ENCODE measurements at places on chromosomes 3 and 15.

- no peak for DNase-seq
Measured at GRCh38 chr3:160400030-160400701, 716 bp downstream of the SMC4 start.

DNA sequence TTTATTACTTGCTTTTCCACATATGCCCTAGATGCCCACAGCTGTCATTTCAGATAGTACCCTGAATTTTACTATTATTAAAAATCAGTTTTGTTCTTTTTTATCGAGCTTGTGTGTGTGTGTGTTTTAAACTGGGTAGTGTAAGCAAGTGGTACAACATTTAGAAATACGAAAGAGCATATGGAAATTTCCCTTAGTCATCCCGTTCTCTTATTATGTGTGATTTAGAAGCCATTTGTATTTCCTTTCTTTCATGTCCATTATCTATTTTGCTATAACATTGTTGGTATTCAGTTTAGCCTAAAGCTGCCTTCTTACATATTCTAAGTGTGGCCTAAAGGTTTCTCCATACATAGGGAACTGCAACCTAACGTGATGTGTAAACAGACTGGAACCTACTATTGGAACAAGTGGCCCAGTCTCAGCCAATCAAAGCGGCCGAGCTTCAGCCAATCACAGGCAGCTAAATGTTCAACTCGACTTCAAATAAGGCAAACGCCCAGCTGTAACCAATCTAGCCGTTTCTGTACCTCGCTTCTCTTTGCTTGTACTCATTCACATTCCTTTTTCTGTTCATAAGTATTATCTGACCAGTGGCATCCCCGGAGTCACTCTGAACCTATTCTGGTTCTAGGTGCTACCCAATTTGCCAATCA is 14.7 kb upstream of the SYN2 start:
- DNase-seq, result no peak

DNA sequence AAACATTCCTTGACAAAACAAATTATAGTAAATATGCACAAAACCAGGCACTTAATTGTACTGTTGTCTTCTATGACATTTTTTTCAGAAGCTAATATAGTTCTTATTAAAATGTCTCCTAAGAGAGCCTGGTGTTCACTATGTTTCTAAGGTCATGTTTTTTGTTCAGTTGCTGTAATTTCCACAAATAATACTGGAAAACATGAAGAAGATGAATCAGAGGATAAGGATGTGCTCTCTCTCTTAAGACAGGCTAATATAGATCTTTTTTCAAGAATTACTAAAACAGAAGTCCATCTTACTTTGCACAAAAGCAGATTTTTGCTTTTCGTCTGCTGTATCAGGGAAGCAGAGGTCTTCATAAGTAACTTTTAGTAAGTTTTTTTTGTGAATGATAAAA is 823.0 kb upstream of the NECTIN3 start:
- no peak for DNase-seq

DNA sequence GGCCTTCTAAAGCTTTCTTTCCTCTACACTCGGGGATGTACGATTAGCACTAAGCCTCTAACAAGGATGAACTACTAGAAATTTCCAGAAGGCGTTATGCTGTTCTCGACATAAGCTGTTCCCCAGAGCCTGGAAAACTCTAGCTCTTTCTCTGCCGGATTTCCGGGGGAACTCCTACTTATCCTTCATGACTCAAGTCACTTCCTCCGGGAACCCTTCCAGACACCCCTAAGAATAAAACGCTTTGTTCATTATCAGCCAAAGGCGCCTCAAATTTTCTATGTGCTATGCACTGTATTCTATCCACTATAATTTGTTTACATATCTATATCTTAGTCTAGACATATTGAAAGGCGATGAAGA is 455 bp upstream of the SNAP23 start:
- DNase-seq, result no peak

DNA sequence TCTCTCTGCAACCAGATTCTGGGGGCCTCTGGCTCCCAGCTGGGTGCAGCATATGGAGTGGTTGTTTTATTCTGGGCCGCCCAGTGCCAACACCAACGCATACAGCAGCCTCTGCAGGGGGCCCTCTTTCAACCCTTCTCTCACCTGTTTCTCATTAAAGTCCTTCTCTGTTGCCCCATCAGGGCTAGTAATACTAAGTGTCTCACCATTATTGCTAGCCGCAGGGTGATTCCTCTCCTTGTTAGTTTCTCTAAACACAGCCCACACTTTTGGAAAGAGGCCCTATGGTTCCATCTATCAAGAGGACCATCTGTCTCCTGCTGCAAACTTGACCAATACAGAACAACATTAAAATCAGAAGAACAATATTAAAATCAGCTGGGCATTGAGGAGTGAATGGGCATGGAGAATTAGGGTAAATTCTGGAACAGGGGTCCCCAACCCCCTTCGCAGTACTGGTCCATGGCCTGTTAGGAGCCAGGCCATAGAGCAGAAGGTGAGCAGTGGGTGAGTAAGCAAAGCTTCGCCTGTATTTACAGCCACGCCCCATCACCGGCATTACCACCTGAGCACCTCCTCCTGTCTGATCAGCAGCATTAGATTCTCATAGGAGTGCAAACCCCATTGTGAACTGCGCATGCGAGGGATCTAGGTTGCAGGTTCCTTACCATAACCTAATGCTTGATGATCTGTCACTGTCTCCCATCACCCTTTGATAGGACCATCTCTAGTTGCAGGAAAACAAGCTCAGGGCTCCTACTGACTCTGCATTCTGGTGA is 36.5 kb downstream of the ALS2CL start:
- DNase-seq, result no peak

DNA sequence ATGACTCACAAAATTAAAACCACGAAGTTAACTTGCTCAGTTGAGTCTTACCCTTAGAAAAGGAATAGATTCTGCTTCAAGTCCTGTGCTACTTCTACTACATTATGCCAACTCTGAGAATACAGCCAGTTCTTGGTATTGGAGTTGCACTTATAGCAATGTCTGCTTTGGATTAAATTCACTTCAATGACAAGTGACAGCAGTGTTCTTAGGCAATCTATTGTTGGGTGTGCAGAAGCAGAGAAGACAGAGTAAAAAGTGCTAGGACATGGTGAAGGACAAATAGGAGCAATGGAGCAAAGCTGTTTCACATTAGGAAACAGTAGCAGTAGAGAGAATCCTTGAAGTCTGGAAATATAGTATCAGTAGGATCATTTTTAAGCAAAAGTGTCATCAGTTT is 713.1 kb downstream of the SI start:
- DNase-seq, result no peak

DNA sequence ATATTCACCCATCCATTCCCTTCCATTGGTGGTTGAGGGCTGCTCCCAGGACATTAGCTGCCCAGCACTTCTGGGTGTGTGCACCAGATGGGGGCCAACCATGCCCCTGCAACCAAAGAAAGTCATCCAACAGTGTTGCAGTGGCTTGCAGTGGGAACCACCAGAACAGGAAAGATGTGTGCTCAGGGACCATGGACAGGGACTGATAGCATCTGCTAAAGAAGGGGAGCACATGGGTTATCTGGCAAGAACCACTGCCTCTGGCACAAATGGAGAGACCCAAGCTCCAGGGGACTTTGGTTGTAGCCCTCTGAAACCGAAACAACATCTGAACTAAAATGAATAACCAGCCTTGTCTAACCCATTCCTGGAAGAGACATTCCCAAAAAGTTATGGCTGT is 8.1 kb downstream of the DCLK3 start:
- no peak for DNase-seq

DNA sequence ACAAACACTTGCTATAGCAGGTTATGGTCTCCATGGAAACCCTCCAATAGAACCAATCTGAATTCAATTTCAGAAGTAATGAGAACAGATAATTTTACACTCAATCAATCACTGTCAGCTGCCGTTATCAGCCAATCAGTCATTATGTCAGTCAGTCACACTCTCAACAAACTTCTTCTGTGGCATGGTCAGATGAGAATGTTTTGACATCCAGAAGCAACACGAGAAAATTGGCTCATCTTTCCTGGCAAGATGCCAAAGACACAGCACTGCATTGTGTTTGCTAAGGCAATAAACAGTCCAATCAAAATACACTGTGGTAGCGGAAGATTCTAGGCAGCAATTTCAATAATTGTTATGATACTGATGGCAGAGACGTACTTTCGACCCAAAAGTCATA is 190.7 kb downstream of the RORA start:
- no peak for DNase-seq

DNA sequence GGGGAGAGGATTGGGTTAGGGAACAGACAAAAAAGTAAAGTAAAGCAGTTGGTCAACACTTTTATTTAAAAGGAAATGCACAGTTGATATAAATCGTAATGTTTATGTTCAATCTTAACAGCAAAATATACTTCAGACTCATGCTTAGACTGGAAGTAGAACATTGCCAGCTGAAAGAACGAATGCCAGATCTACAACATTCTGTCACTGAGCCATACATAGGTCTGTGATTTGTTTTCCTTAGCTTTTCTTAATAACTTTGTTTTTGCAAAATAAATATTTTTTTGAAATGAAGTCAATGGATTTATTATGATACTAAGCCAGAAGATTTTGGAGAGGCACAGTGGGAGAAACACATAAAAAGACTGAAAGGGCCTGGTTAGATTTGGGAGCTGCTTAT is 62.0 kb downstream of the LEKR1 start:
- DNase-seq, result no peak

DNA sequence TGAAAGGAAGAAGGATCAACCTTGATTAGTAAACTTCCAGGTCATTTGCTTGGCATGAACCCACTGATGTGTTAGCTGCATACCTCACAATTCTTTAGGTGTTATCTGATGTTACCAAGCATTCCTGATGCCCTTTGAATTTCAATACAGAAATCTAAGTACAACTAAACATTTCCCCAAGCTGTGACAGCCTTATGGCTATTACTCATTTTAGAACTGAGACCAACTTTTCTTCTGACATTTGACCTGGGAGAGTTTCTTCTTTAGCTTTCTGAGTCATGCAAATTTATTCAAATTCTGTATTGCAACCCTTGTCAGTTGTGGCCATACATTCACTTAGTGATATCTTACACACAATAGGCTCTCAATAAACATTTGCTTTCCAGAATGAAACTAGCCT is 124.3 kb downstream of the TIGIT start:
- DNase-seq, result no peak

DNA sequence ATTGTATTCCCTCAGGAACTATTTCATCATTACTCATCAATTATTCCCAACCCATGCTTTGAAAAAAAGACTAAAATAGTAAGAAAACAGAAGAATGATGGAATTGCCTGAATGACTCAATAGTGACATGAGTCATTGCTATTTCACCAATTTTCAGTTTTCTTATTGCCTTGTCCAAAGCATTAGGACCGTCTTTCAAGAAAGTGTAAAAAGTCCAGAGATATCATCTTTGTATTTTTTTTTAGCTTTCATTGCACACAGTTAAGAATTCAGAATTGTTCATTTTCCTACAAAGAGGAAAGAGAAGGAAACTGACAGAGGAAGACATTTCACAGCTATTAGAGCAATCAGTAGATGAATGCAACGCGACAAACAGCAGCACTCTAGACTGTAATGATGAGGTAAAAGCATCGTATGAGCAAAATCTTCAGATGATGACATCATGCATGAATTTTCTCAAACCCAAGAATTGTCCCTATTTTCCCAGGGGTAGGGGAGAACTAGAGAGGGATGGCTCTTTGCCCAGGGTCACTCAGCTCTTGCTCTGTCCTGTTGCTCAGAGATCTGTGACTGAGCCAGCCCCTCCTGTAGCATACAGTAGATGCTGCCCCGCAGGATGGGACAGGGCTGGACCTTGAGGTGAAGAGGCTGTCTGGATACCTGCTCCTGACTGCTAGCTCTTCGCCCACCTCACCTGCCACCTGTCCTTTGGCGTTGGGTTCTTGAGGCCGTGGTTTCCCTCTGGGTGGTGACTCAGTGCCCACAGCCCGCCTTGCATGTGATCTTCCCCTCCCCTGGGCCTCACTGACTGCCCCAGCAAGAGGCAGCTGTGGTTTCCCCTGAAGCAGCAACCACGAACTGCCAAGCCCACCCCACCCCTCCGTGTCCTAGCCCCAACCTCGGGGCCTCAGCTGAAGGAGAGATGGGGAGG is 84.8 kb downstream of the PPCDC start:
- no peak for DNase-seq

GRCh38 chr3:129308636-129309035 is 30.0 kb downstream of the HMCES start:
- no peak for DNase-seq

DNA sequence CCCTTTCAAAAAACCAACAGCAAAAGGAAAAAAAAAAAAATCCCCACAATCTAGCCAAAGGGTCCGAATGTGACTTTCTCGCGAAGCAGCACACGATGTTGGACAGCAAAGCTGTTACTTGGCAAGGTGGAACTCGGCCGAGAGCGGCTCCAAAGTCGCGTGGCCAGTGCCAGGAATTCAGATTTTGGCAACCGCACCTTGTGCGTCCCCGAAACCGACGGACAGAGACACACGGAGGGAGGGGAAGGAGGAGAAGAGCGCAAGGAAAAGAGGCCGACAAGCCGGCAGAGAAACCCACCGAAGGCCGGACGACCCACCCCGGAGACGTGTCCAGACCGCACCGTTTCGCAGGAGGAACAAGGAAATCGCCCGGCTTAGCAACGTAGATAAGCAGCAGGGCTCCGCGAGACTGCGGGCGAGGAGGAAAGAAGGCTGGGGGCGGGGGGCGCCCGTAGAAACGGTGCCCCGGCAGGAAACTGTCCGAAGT is 517.3 kb downstream of the MECOM start:
- no peak for DNase-seq

GRCh38 chr15:82792068-82792467 is 13.8 kb downstream of the FSD2 start:
- no peak for DNase-seq

DNA sequence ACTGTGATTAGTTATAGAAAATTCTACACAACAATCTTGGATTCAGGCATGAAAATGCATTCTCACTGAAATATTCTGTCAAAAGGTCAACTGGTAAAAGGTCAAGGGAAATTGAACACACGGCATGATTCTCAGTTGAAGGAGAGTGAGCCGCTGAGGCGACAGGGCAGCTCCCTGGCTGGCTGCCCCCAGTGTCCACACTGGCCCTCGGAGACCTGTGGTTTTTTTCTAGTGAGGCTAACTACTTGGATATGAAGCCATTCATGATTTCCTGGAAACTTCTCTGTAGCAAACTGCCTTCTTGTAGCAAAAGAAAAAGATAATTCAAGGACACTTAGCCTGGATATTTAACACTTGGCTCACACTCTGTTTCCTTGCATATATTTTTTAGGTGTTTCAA is 37.2 kb downstream of the AADACL2 start:
- DNase-seq, result no peak

GRCh38 chr3:193843474-193844301 is 250.7 kb downstream of the OPA1 start:
- DNase-seq, result no peak

GRCh38 chr3:13772885-13773745 is 106.8 kb downstream of the WNT7A start:
- no peak for DNase-seq
